ENCODE measurements at places on chromosomes 5 and 9.

DNA sequence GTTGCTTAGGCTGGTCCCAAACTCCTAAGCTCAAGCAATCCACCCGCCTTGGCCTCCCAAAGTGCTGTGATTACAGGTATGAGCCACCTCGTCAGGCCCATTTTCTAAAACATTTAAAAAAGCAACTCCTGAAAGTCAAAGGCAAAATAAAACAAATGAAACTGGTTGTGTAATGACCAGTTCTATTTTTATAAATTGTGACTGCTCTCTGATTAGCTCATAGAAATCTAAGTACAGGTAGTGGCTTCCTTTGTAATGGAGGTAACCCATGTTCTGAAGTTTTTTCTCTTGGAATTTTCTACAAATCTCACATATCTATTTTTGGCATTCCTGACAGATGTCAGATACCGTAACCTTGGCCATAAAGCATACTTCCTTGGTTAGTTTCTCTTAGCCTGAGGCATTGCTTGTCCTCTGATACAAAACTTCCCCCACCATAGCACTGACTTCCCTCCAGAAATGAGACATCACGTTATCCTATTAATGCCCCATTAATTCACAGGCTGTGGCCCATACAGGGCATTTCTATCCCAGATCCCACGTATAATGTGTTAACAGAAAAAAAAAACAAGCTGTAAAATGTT lies 14.1 kb upstream of the AK3 start:
- DNase-seq = no peak

GRCh38 chr5:21806943-21807342 lies 1046.2 kb downstream of the CDH12 start:
- DNase-seq = peak; percentile 62

- peak; percentile 51 for DNase-seq
Measured at GRCh38 chr9:120443489-120443888, 136.5 kb downstream of the CDK5RAP2 start.

DNA sequence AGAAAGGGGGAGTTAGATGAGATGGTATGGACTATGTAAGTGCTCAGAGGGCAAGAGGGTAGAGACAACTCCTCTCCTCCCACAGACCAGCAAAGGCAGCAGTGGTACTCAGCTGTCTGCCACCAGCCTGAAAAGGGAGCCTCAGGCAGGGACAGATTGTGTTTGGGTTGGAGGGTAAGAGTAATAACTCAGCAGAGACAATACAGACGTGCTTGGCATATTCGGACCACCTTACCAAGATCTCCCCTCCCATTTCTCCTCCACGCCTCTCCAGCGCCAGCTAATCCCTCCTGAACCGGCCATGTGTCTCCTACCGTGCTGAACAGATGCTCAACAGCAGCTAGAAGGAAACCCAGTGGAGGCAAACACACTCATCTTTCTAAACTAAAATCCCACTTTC lies 180.8 kb downstream of the ASTN2 start:
- no peak for DNase-seq

GRCh38 chr5:38837416-38837815 lies 8.4 kb upstream of the OSMR start:
- DNase-seq = no peak

DNA sequence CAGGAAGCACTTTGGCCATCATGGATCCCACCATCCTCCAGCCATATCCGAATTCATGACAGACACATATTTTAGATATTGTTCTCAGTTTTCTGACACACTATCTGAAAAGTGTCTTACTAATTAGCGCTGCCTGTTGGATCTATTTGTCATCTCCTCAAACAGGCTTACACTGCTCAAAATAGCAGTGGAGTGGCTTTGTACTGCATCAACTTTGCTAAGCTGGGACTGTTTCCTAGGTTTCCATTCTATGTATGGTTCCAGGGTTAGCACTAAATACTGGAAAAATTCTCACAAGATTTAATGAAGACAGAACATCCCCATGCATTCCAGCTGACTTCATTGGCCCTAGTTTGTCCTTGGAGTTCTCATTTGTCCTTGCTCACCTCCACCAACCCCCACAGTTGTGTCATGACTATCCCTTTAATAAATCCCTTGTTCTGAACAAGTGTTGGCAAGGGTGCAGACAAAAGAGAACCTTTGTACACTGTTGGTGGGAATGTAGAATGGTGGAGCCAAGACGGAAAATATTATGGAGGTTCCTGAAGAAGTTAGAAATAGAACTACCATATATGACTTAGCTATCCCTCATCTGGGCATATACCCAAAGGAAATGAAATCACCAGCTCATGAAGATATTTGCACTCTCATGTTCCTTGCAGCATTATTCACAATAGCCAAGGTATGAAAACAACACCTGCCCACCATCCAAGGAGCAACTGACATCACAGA lies 136.5 kb upstream of the RAI14 start:
- DNase-seq = no peak

DNA sequence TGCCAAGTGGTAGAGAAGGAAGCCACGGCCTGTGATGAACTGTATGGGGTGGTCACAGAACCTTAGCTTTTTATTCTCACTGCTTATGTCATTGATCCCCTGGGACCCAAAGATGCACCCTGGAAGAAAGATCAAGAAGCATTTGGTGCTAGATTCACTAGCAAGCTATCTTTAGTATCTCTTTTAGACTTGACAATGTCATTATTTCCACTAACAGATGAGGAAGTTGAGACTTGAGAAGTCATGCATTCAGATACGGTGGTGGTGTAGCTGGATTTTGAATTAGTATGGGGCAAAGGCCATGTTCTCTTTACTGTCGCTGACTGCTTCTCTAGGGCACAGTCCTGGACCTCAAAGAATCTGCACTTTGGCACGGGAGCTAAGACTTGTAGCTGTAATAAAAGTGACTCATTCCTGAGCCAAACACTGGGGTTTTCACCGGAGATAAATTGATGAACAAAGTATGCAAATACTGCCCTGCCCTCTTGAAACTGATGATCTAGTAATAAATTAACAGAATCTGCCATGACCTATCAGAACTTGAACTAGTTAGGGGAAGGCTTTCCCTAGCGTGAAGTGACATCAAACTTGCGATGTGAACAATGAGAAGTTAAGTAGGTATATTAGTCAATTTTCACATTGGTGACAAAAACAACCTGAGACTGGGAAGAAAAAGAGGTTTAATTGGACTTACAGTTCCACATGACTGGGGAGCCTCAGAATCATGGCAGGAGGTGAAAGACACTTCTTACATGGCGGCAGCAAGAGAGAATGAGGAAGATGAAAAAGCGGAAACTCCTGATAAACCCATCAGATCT lies 5.4 kb downstream of the GDA start:
- no peak for DNase-seq

GRCh38 chr5:86757824-86758223 lies 140.1 kb downstream of the COX7C start:
- DNase-seq = no peak

DNA sequence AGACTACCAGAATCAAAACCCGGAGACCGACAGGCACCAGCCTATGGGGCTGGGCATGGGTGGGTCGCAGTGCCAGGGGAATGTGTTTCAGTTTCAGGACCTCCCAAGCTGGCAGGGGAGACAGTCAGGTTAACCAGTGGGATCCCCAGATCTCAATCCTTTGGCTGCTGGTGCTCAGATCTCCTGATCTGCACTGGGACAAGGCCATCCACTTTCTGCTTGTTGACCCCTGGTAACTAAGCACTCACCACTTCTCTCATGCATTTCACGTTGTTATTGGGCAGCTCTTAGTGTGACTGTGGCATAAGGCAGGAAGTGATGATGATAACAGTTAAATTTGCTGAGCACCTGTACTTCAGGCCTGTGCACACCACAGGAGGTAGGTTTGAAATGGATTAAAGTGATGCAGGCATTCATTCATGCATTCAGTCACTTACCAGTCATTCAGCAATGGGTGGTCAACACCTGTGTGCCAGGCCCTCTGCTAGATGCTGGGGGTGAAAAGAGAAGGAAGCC lies 42.1 kb upstream of the STXBP1 start:
- no peak for DNase-seq

DNA sequence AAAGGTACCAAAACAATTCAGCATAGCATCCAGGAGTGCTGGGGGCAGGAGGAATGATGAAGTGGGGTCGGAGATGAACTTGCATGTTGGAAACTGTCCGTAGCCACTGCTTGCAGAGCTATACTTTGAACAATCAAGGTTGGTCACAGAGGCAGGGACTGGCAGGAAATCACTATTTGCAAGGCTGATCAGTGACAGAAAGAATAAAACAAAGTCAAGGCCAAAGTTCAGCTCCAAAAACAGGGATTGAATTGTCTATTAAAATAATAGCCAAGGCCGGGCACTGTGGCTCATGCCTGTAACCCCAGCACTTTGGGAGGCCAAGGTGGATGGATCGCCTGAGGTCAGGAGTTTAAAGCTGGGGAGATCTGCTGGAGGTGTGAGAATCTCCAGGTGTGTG lies 18.7 kb upstream of the SPRY4 start:
- no peak for DNase-seq

GRCh38 chr5:163766936-163767670 lies 261.7 kb downstream of the MAT2B start:
- no peak for DNase-seq

DNA sequence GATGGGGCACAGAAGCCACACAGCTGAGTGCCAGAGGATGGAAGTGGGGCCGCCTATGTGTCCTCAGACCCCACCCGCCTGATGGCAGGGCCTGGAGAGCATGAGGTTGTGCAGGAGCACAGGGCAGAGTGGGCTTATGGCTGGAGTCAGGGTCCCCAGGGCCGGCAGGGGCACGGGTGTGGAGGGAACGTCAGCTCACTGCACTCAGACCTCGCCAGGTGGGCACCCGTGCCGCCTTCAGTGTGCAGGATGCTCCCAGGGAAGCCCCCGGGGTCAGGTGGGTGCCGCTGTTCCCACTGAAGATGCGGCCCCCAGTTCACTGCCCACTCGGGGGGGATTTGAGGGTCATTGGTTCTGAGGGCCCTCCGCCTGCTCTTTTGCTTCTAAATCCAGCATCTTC lies 34.9 kb downstream of the EXOC3 start:
- DNase-seq = no peak

- DNase-seq = no peak
Measured at GRCh38 chr5:18932081-18932480, 1055.9 kb downstream of the CDH18 start.

GRCh38 chr9:69955536-69956355 lies 87.9 kb upstream of the MAMDC2 start:
- no peak for DNase-seq

DNA sequence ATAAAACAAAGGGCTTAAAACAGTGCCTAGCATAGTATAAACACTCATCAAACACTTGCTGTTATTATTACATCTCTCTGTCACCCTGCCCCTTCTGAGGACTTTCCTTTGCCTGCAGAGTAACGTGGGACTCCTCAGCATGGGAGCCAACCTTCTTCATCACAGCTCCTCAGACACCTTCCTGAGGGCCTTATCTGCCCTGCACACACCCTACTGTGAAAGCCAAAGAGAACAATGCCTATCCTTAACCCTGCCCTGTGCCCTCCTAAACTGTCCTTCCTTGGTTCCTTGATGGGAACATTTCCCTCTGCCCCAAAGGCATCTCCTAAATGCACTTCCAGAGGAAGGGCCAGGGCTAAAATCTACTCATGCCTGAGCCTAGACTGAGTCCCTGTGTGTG lies 20.6 kb upstream of the HAND1 start:
- no peak for DNase-seq

DNA sequence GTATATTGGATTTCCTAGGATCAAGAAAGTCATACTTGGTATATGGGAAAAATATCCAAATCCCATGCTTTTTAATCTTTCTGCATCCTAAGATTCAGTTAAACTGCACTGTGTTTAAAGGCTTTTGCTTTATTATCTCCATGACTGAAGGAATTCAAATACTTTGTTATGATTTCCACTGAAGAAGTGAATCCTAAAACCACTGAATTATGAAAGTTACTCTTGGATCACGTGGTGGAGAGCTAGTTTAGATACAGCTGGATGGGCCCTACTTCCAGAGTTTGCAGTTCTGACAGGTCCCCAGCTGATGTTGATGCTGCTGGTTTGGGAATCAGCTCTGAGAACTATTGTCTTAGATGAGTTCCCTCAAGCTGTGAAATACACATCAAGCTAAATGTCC lies 5.0 kb downstream of the DAB2 start:
- no peak for DNase-seq

DNA sequence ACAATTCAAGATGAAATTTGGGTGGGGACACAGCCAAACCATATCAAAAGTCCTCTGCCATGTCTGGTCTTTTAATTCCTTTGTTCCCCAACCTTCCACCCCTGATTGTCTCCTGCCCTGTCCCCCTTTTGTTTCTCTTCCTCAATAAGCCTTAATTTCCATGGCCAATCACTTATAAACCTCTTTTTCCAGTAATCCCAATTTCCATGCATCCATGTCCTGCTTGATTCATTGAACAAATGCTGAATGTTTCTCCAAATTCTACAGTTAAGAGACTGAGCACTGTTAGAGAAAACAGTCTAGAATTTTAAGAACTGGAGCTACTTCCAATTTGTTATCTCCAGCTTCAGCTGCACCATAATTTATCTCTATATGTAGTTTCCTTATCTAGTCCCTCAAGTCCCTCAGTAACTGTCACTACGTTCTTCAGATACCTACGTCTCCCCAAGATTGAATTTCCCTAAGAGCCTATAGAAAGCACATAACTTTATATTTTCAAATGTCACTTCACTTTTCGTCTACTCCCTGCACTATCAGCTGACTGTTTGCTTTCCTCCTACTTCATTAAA lies 34.2 kb downstream of the TARS1 start:
- DNase-seq = no peak

DNA sequence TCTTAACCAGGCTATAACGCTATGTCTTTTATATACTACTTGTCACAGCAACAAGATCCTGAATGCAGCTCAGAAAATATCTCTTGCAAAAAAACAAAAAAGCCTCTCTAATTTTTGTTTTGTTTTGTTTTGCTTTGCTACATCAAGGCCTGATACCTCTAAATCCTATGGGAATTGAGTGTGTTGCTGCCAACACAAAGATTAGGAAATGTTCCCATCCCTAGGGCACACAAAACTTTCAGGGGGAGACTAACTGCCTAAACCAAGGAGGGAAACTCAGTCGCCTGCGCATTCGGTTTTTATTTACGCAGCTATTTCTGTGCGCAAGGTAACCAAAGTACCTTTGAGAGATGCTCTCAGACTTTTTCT lies 1.7 kb downstream of the SSBP2 start:
- no peak for DNase-seq
